Activated CD4-positive, CD25-positive, alpha-beta regulatory T cell treated with anti-CD3 and anti-CD28 coated beads, Interleukin-2, amount 50 U/mL, for 24 hours (primary cell): ENCODE measurements at places on chromosomes 7 and 10.

GRCh38 chr7:28767356-28767755, 190.8 kb downstream of the TRIL start:
- ATAC-seq: no peak

- ATAC-seq: no peak
Measured at GRCh38 chr7:24871770-24872169, 108.2 kb downstream of the OSBPL3 start.

- ATAC-seq: no peak
Measured at GRCh38 chr7:21966271-21966670, 20.6 kb upstream of the CDCA7L start.

GRCh38 chr10:31757386-31757791, 171.2 kb downstream of the ARHGAP12 start:
- ATAC-seq: no peak

- no peak for ATAC-seq
Measured at GRCh38 chr7:76428868-76429805, 4.4 kb downstream of the ZP3 start.
